ENCODE measurements at places on chromosomes 5 and 9.

GRCh38 chr5:62560786-62561185 lies 17.8 kb upstream of the LRRC70 start:
- no peak for DNase-seq

GRCh38 chr9:117204971-117205370 lies 209.9 kb downstream of the ASTN2 start:
- no peak for DNase-seq

- peak; percentile 14 for DNase-seq
Measured at GRCh38 chr9:7298123-7298522, 501.5 kb downstream of the DMAC1 start.

GRCh38 chr5:75656311-75657003 lies 45.2 kb downstream of the ANKDD1B start:
- no peak for DNase-seq

GRCh38 chr5:168171901-168172759 lies 119.3 kb upstream of the WWC1 start:
- no peak for DNase-seq

DNA sequence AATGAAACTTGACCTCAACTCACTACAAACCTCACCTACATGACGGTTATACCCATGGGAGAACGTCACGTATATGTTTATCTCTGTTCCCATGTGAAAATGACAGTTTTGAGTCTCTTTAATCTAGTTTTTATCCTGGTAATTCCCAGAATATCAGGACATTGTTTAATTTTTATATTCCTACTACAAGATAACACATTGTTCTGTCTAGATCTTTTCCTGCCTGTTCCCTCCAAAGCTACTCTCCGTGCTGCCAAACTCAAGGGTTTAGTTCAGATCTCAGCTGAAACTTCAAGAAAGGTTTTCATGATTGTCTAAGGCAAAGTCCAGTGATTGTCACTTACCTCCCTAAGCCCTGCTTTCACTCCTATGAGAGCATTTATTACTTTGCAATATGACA lies 1159.4 kb upstream of the SEMA6A start:
- no peak for DNase-seq

GRCh38 chr9:34332076-34332964 lies 3.0 kb downstream of the NUDT2 start:
- no peak for DNase-seq

- DNase-seq, result no peak
Measured at GRCh38 chr5:71533142-71533541, 54.0 kb upstream of the MCCC2 start.

All from activated CD8-positive, alpha-beta memory T cell treated with anti-CD3 and anti-CD28 coated beads for 48 hours (primary cell).